ENCODE measurements at places on chromosomes 12 and 14. TPM values are rescaled to one million over a fixed set of nuclear protein-coding genes. Genes with fewer than 3 reads are reported as not detected.

DNA sequence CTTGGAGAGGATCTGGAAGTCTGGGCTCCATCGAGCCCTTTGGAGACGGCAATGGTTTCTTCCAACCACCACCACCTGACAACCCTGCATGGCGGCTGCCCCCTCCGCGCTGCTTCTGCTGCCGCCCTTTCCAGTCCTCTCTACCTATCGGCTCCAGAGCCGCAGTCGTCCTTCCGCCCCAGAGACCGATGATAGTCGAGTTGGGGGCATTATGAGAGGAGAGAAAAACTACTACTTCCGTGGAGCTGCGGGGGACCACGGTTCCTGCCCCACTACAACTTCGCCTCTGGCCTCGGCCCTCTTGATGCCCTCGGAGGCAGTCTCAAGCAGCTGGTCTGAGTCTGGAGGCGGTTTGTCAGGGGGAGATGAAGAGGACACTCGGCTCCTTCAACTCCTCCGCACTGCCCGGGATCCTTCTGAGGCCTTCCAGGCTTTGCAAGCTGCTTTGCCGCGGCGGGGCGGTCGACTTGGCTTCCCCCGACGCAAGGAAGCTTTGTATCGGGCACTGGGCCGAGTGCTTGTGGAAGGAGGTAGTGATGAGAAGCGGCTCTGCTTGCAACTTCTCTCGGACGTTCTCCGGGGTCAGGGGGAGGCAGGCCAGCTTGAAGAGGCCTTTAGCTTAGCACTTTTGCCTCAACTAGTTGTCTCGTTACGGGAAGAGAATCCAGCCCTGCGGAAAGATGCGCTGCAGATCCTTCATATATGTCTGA is 499 bp downstream of the TOGARAM1 start:
- no peak for DNase-seq

Gene INHBE
- not detected for total RNA-seq

DNA sequence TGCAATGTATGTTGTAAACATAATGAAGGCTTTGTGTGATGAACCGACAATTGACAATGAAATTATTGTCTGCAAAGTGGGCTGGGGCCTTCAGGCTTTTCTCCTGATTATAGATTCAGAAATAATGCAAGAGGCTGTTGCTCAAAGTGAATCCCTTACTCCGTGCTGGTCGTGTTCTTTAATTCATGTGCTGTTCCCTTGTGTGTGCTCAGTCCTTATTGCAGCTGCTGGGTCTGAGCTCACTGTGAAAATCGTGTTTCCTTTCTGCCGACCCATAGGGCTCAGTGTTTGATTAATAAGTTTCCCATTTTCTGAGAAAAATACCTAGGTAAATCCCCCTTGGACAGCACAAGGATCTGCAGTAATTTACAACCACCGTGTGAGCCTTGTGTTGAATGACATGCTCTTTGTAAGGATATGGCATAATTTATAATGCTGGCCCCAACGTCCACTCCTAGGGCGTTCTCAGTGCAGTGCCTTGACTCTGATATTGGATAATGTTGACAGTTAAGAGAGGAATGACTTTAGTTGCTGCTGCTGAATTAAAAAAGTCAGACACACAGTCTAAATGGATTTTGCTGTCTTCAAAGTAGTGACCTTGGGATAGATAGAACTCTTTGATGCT is 81.6 kb downstream of the RGS6 start:
- no peak for DNase-seq

DNA sequence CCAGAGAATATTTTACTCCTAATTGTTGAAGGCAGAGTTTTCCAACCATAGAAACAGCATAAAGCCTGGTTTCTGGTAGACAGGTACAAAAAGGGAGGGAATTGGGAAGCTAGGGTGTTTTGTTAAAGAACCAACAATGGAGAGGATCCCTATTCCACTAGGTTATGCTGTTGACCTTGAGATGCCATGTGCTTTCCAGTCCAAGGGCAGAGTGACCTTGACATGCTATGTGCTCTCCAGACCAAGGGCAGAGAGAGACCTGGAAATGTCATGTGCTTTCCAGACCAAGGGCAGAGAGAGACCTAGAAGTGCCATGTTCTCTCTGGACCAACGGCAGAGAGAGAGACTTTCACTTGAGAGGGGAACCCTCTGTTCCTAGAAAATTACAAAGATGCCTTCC is 1043.8 kb upstream of the FBXO33 start:
- no peak for DNase-seq

GRCh38 chr12:69385038-69385437 is 25.5 kb downstream of the YEATS4 start:
- no peak for DNase-seq

DNA sequence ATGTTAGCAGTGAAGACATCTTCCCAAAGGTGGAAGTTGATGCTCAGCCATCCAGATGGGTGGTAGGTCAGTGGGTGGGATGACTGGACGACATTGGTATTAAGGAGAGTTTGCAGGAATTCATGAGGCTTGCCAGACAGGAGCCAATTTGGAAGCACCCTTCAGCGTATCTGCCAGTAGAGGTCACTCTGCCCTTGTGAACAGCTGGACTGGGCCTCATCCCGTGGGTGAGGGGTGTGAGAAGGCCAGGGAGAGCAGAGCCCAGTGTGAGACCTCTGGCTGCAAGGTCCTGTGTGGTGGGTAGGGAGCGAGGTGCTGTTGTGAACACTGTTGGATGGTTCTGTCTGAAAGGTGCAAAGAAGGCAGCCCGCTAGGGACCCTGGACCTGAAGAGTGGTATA is 37.7 kb downstream of the SLC5A8 start:
- no peak for DNase-seq

Gene ANKRD33
- total RNA-seq, result not detected

DNA sequence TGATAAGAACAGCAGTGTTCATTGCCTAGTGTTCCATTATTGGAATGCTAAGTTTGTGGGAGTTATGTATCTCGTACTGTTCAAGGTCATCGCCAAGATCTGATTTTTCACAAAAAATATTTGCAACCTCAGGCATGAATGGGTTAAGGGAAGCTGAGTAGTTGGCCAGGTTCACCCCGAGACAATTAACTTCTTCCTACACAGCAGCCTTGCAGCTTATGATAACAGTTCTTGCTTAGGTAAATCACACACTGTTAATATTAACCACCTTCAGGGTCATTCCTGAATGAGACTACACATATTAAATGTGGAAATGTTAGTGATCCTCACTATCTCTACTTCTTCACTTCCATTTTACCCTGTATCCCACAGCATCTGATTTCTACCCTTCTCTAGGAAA is 18.0 kb downstream of the FKBP11 start:
- DNase-seq, result no peak

- DNase-seq, result no peak
Observed at GRCh38 chr12:108519558-108519957, 4.5 kb downstream of the FICD start.

DNA sequence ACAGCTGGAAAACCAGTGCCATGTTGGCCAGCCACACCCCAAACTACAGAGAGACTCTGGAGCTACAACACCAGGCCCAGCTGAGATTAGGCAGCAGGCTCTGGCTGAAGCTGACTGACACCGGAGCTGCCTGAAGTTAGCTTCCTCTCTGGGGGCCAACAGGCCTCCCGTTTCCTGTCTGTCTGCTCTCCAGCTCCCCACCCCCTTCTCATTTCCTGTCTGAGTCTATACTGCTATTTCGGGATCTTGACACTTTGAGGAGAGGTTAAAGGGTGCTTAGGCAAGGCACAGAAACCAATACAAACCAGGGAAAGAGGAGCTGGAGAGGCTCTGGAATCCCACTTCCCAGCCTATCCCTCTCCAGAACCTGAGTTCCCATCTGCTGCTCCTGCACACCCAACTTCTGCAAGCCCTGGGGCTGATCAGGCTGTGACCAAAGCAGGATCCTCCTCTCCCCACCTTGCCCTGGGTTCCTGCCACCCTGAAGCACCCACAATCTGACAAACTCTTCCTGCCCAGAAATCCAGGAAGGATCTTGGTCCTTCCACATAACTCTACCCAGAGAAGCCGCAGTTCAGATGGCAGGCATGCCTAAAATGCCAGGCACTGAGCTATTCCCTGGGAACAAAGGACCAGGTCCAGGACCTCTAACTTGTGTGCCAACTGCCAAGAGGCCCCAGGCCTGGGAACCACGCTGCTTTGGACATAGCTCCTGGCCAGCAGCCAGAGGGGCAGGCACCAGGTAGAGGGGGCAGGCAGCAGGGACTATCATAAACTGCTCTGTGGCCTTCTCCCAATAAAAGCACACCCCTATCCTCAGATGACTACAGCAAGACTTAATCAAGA is 39.9 kb downstream of the PRPF40B start:
- peak; percentile 93 for DNase-seq

GRCh38 chr14:58428118-58428683 is 682 bp downstream of the KIAA0586 start:
- no peak for DNase-seq

DNA sequence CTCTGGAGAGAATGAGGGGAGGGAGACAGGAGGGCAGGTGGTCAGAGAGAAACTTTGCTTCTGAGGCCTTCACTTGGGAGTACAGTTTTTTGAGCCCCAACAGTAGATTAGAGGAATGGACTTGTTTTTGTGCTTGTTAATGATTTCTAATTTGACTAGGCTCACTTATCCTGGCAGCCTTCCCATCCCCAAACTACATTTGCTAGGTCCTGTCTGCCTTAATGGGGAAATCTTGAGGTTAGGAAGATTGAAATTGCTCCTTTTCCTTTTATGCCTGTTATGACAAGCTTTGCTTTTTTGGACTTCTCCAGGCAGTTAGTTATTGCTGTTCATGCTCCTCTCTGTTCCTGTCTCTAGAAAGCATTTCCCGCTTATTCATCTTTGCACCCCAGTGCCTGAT is 37.7 kb downstream of the SYNE2 start:
- no peak for DNase-seq

Gene SLC38A4
- total RNA-seq, result not detected

- no peak for DNase-seq
Observed at GRCh38 chr12:125387206-125387605, 322.0 kb downstream of the AACS start.

- no peak for DNase-seq
Observed at GRCh38 chr12:11723993-11724392, 74.5 kb downstream of the ETV6 start.

Gene DEGS2
- 0.14 TPM for total RNA-seq

Gene PAPLN
- total RNA-seq, result 0.17 TPM

- no peak for DNase-seq
Observed at GRCh38 chr12:39581592-39581991, 38.0 kb downstream of the ABCD2 start.

GRCh38 chr14:71549421-71550050 is 382.7 kb upstream of the RGS6 start:
- no peak for DNase-seq

DNA sequence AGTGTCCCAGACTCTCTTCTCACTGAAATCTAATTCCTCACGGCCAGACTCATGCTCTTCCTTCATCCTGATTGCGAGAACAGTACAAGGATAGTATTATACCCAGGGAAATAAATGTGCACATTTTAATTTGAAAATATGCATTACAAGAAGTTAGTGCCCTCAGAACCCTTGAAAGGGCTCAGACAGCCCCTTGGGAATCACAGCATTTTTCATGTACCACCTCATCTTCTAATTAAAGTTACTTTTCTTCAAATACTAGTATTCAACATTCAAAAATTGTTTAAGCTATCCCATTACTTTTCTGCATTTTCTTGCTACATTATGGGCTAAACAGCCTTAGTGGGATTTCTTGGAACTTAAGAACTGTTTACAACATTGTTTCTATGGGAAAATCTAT is 1.7 kb upstream of the APPL2 start:
- no peak for DNase-seq

Gene SCNN1A
- 0.67 TPM for total RNA-seq

GRCh38 chr12:132419631-132420246 is 70.2 kb upstream of the FBRSL1 start:
- DNase-seq, result no peak

DNA sequence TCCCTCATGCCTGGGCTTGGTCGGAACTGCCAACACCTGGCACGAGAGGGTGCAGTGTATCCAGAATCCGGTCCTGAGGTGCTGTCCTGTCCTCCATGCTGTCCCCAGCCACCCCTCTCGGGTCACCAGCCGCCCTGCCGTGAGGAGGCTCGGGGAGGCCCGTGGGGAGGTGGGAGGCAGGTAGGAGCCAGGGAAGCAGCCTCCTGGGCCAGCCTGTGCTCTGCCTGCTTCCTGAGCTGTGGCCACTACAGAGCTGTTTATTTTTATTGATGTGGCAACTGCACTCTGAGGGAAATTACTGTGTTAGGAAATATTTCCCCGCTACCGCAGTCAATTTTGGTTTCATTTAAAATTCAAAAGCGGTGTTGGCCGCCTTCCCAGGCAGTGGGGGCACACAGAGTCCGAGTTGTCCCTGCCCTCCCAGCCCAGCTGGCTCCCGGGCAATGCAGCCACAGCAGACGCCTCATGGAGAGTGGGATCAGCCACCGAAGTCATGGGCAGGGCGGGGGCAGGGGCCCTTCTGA is 18.3 kb downstream of the NOC4L start:
- peak; percentile 32 for DNase-seq

DNA sequence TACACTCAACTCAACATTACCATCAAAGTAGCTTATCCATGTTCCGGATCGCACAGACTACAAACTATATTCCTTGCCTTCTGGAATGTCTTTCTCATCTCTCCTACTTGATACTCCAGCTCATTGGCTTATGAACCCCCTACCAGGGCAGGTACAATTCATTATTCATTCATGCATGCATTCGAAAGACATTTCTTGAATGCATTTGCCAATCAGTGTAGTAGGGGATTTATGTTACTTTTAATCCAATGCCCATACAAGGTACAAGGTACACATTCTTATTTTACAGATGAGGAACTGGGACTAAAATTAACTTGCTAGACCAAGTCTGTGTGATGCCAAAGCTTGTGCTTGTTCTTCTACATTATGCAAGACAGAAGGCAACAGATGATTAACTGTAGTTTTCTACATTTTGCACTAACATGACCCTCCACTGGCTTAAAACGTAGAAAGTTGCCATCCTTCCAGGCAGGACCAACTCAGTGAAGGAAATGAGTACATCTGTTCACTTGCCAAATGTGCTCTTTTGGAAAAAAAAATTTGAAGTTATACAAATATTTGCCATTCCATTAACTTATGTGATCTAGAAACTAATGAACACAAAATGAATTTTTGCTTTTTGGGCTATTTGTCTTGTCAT is 53.8 kb upstream of the KCNJ8 start:
- DNase-seq, result no peak

DNA sequence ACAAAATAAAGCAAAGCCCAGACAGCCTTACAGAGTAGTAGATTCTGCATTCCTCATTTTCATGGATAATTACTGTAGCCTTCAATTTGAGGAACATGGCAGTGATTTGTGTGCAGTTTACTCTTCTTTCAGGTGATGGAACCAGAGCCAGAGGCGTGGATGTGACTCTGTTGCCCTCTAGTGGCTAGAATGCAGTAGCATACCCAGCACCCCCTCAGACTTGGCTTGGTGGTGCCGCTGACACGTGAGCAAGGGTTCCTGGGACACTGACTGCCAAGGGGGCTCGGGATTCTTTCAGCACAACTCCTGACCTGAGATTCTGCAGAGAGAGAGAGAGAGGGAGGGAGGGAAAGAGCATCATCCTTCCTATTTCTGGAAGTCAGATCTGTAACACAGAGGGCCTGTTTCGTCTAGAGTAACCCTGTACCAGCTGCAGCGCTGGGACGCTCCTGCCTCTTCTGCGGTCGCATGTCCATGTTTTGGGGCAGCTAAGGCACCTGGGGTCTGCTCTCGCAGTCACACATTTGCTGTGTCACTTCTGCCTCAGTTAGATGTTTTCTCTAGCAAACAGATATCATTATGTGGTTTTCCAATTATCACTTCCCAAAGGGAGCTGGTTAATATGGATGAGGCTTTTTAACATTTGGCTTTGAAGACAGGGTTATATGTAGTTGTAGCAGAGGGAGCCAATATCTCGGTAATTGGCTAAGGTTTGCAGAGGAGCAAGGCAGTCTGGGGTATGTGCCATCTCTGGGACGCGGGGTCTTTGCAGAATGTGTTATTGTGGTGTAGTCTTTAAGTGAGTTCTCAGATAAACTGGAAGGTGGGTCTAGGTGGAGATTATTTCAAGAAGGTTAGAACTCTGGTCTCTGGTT is 428.1 kb downstream of the NRXN3 start:
- peak; percentile 12 for DNase-seq

Gene ZDHHC22
- total RNA-seq, result not detected
